ENCODE measurements at places on chromosomes 6 and 20.

DNA sequence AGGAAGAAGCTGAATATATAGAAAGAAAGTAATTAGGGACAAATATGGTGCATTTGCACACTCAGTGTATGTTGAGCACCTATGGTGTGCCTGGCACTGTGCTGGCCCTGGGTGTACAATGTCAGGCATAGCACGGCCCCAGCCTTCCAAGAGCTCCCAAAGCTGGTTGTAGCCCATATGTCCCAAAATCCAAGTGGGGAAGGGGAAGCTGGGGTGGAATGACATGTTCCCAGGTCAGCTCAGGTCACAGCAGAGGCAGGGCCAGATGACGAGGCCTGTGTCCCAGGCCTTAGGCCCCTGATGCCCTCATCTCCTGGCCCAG, 170.0 kb downstream of the VEGFA start:
- DNase-seq, result no peak

DNA sequence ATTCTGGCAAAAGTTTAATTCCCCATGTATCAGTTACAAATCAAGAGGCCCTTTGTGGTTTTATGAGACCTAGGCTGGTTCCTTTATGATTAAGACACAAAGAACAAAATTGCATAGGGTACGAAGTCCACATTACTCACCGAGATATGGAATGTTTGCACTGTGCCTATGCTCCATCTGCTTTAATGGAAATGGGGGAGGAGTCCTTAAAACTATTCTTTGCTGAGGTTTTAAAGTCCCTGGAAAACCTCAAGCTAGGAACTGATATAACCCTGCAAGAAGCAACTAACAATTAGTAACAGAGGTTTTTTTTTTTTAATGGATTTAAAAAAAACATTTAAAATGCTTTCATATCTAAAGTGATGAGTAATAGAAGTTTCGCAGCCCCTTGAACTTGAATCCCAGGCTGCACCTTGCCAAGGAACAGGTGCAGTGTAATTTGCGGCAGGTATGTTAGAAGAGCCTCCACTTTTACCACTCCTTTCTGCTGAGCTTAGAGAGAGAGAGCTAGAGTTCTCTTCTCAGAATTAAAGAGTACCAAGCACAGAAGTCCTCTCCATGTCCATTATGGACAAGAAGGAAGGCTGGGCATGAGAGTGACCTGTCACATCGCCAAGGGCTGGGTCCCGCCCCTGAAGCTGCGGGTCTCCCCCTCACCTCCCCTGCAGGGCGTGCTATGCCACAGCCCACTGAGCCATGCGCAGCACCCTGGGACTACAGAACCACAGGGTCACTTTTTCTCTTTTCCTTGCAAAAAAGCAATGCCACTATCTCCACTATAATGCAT, 2.3 kb downstream of the SERPINB1 start:
- DNase-seq, result peak; percentile 45

GRCh38 chr20:58682656-58683531, 9.7 kb upstream of the NPEPL1 start:
- no peak for DNase-seq

- DNase-seq, result no peak
Measured at GRCh38 chr20:13396826-13397225, 175.8 kb downstream of the ISM1 start.

- DNase-seq, result no peak
Measured at GRCh38 chr6:90544741-90545140, 42.1 kb downstream of the MAP3K7 start.

DNA sequence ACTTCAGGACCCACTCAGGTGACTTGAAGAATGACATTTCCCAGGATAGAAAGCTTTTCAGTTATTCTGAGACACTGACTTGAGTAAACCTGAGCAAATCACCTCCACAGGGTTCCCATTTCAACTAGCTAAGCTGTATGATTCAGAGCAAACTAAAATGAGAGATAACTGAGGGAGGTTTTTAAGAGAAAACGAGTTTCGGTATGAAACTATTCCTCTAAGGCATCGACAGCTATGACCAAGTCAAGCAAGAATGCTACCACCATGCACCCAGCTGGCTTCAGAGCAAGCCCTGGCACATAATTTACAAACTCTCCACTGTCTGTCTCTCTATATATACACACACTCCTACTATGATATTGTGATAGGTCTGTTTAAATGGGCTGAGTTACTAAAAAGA, 75.4 kb downstream of the PERP start:
- DNase-seq, result no peak

DNA sequence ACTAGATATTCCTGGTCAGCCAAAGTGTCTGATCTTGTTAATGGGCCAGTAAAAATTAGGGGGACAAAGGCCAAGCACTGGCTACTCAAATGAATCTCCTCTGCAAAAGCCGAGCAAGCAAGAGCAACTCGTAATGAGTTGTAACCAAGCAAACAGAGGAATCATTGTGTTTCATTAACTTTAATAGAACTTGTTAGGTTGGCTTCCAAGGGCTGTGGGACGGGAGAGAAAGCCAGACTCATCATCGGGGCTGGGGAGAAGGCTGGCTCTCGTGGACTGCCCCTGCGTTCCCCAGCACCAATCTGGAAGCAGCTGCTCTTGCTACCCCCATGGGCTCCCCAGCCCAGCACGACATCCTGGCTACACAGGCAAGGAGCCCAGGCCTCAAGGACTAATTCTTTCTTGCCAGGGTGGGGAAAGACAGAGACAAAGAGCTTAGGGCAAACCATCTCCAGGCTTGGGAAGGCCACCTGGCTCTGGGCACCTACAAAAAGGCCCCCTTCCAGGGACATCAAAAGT, 10.5 kb upstream of the SCUBE3 start:
- DNase-seq, result no peak

DNA sequence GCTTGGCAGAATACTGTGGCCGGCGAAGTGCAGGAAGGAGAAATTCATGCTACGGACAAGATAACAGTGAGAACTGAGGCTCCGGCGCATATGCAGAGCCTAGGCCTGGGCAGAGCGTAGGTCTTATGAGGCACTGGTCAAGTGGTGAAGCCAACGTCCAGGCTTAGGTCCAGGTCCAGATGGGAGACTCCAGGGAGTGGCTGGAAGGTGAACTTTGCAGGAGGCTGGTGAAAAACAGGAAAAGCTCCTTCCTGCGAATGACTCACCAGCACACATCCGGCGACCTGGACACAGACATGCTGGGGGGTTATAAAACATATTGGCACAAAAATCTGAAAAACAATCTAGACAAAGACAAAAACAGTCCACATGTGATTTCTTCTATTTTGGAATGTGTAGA, 15.4 kb downstream of the C6orf141 start:
- peak; percentile 20 for DNase-seq

DNA sequence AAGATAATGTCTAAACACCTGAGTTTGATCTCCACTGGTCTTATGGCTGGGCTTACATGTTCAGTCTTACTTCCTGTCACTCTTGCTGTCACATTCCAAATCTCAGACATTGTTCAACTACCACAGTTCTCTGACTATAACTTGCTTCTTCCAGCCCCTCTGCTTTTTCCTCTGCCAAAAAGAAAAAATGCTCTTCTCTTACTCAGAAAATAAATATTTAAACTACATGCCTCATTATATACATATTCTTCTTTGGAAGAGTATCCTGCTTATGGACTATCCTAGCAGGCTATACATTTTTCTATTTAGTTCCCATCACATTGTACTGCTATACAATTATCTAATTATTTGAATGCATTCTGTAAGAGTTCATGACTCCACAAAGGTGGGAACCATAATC, 175.4 kb downstream of the TBC1D32 start:
- no peak for DNase-seq

GRCh38 chr6:147660334-147661311, 152.1 kb downstream of the SAMD5 start:
- no peak for DNase-seq

- DNase-seq, result no peak
Measured at GRCh38 chr6:15443119-15443830, 197.4 kb downstream of the JARID2 start.

- no peak for DNase-seq
Measured at GRCh38 chr6:35624341-35625070, 64.2 kb downstream of the FKBP5 start.

DNA sequence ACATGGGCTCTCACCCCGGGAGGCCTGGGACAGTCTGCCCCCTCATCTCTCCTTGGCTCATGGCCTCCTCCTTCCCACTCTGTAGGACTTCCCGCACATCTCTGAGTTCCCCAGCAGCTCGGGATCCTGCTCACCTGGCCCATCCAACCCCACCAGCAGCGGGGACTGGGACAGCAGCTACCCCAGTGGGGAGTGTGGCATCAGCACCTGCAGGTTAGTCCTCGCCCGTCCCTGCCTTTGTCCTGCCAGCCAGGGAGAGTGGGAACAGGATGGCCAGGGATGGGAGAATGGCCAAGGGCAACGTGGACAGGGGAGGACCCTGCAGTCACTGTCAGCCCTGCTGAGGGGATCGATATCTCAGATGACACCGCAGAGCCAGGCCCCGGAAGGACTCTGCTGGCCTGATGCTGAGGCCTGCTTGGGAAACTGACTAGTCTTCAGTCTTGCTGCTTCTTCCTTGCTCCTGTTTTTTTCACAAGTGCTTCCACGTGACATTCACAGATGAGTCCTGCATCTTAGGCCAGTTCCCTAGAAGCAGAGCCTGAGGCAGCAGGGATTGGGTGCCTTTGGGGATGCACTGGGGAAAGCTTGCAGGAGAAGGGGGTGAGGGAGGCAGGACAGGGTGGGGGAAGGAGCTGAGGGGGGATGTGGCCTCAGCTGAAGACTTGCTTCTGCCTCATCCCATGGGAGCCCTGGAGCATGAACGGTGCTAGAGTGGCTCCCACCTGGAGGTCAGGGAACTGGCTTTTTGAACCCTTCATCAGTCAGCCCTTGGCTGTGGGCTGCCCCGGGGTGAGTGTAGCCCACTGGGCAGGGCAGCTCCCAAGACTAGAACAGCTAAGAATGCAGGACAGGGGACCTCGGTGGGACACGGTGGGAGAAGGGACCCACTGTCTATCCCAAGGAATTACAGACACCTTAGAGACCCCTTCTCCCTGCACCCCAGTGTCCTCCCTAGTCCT, 120.1 kb downstream of the JPH2 start:
- no peak for DNase-seq

DNA sequence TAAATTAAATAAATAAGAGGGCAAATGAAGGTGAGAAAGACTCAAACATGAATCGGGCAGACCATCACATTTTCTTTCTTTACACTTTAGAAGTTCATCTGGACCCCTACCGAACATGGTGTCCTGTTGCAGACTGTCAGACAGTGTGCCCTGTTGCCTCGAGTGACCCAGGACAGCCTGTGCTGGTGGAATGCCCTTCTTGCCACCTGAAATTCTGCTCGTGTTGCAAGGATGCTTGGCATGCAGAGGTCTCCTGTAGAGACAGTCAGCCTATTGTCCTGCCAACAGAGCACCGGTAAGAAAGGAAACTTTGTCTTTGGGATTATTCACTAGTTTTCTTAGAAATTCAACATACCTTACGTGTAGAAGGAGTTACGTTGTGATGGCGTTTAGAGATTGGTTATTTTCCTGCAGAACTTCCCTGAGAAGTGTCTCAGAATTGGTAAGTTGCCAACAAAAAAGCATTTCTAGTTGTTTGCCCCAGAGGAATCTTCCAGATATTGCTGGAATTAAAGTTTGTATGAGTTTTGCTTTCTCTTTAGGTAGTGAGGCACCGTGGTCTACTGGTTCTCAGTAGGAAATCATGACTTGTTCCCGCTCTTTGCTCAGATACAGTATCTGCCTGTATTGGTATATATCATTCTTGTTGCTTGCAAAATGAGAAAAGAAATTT, 70.1 kb downstream of the RNF144B start:
- peak; percentile 34 for DNase-seq

All from thyroid gland (tissue), 4 donors.